ENCODE measurements at places on chromosomes 6 and 20. TPM values are rescaled to one million over a fixed set of nuclear protein-coding genes. Genes with fewer than 3 reads are reported as not detected.

GLP1R gene
- total RNA-seq = not detected

GRCh38 chr6:14710421-14710820, 535.4 kb upstream of the JARID2 start:
- H3K36me3 ChIP-seq = no peaks in the 10 kb centered on the region
- H3K4me3 ChIP-seq = no peak overlapping the region
- H3K4me1 ChIP-seq = peaks cover 16% of the 10 kb centered on the region
- H3K27ac ChIP-seq = no peak overlapping the region
- no peak for DNase-seq

- no peak for DNase-seq
- no peak overlapping the region for H3K27ac ChIP-seq
- H3K36me3 ChIP-seq = peaks cover 20% of the 10 kb centered on the region
- no peaks in the 10 kb centered on the region for H3K27me3 ChIP-seq
Observed at GRCh38 chr6:110976575-110976974, 5.3 kb upstream of the RPF2 start.

- H3K27me3 ChIP-seq = peaks cover 22% of the 10 kb centered on the region
- H3K27ac ChIP-seq = no peak overlapping the region
- H3K4me1 ChIP-seq = peaks cover 8% of the 10 kb centered on the region
- DNase-seq = no peak
Observed at GRCh38 chr20:3251806-3252205, 12.8 kb upstream of the SLC4A11 start.

ZKSCAN3 gene
- total RNA-seq = 4.6 TPM

DNA sequence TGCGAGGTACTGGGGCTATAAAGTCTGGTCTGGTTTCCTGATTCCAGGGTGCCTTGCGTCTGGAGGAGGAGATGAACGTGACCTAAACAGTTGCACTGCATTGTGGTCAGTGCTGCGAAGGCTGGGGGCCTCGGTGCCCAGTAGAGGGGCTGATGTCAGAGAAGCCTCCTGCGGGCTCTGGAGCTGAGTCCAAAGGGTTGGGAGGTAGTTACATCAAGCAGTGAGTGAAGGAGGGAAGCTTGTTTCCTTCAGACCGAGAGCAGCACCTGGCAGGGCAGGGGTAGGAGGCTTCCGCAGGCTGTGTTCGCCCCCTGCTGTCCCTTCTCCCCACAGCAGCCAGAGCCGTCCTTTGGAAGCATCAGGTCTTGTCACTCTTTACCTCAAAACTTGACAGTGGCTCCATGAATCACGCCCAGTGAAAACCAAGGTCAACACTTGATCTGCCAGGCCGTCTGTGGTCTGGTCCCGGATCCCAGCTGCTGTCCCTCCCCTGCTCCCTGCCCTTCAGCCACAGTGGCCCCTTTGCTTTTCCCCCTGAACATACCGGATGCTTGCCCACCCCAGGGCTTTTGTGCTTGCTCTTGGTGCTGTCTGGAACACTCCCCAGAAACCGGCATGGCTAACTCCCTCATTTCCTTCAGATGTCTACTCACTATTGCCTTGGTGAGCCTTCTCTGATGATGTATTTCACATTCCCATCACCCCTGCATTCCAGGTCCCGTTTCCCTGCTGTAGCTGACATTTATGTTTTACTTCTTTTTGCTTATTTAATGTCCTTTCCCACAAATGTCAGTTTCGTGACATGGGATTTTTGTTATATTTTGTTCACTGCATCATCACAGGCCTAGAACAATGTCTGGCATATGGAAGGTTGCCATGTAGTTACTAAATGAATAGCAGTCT, 7.0 kb downstream of the DYNLRB1 start:
- DNase-seq = peak; percentile 63
- no peak overlapping the region for H3K27ac ChIP-seq
- H3K36me3 ChIP-seq = peaks cover 40% of the 10 kb centered on the region
- H3K4me1 ChIP-seq = peaks cover 15% of the 10 kb centered on the region
- H3K4me3 ChIP-seq = no peak overlapping the region
- no peaks in the 10 kb centered on the region for H3K27me3 ChIP-seq

- no peaks in the 10 kb centered on the region for H3K36me3 ChIP-seq
- no peak overlapping the region for H3K27ac ChIP-seq
- no peaks in the 10 kb centered on the region for H3K27me3 ChIP-seq
- H3K4me1 ChIP-seq = peaks cover 5% of the 10 kb centered on the region
Observed at GRCh38 chr20:19549896-19550295, 208.2 kb upstream of the RIN2 start.

GRCh38 chr6:112910256-112910655, 563.1 kb downstream of the RFPL4B start:
- no peaks in the 10 kb centered on the region for H3K36me3 ChIP-seq
- no peak overlapping the region for H3K27ac ChIP-seq
- no peaks in the 10 kb centered on the region for H3K4me1 ChIP-seq

DNA sequence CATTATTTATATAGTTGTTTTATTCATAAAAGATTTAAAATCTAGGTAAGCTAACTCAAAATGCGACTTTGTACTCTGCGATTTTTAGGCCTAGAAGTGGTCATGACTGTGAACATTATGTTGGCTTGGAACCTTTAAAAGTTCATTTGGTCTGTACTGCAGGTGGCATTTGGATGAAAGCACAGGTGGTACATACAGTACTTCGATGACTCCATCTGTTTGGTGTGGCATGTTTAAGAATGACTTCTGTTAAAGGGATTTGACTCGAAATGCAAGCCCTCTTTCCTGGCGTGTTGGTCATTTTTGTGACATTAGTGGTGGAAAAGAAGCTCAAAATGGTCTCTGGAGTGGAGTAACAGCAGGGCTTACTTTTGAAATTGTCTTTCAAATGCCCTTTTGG, 118.1 kb downstream of the UST start:
- no peak for DNase-seq
- H3K4me3 ChIP-seq = no peak overlapping the region
- no peaks in the 10 kb centered on the region for H3K4me1 ChIP-seq
- H3K27me3 ChIP-seq = peaks cover 9% of the 10 kb centered on the region

OSBPL2 gene
- 24.1 TPM for total RNA-seq

NKX2-4 gene
- total RNA-seq = not detected

DNA sequence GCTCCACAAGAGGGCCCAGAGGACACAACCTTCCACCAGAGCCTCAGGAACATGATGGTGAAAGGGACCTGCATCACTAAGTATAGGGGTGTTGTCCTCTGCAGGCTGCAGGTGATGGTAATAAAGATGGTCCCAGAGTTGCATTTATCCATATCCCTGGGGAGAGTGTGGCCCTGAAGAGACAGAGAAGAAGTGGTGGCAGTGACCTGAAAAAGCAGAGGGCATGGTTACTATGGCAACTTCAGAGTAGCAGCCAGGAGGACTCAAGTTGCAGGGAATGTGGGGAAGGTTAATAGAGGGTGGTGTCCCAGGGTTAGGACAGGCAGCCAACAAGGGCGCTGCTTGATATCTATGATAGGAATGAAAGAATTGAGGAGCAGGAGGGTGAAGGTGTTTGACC, 57.1 kb downstream of the HLA-A start:
- peaks cover 8% of the 10 kb centered on the region for H3K4me1 ChIP-seq
- DNase-seq = no peak
- no peaks in the 10 kb centered on the region for H3K36me3 ChIP-seq
- no peak overlapping the region for H3K27ac ChIP-seq
- no peak overlapping the region for H3K4me3 ChIP-seq
- no peaks in the 10 kb centered on the region for H3K27me3 ChIP-seq

SCRT2 gene
- total RNA-seq = not detected

DNA sequence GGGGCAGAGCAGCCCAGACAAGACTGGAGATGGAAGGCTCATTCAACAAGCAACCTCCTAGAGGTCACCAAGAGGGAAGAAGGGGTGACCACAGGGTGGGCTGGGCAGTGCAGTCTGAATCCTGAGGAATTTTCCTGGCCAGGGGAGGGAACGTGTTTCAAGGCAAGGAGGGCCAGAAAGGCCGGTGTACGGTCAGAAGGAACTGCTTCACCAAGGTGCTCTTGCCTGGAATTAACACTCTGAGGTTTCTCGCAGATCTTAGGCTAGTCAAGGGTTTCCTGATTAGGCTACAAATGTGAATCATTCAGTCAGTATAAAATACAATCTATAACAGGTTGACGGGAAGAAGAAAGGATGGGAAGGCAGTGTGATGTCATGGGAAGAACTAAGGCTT, 199.3 kb downstream of the LRFN2 start:
- peak overlapping the region; percentile 36 for H3K27ac ChIP-seq
- DNase-seq = peak; percentile 12
- H3K4me1 ChIP-seq = peaks cover 52% of the 10 kb centered on the region
- H3K27me3 ChIP-seq = peaks cover 2% of the 10 kb centered on the region

- H3K4me1 ChIP-seq = no peaks in the 10 kb centered on the region
- H3K27me3 ChIP-seq = no peaks in the 10 kb centered on the region
- no peak overlapping the region for H3K27ac ChIP-seq
- H3K4me3 ChIP-seq = no peak overlapping the region
- H3K36me3 ChIP-seq = no peaks in the 10 kb centered on the region
- DNase-seq = no peak
Observed at GRCh38 chr6:91506509-91506908, 919.6 kb upstream of the MAP3K7 start.

DNA sequence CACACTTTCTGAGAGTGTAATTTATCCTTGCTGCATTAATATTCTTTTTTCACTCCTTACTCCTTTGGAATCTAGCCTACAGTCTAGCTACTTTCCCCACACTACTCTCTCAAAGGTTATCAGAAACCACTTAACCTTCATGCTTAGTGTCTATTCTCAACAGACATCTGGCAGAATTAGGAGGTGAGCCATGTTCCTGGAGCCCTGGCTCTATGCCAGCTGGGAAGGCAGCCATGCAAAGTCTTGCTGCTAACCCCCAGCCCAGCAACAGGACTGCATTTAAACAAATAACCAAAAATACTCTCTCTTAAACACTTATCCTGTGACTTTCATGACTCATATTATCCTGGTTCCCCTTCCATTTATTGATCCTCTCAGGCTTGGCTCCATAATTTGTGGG, 260.2 kb downstream of the BCKDHB start:
- no peak overlapping the region for H3K27ac ChIP-seq
- no peak for DNase-seq
- H3K4me1 ChIP-seq = no peaks in the 10 kb centered on the region
- no peaks in the 10 kb centered on the region for H3K36me3 ChIP-seq
- no peak overlapping the region for H3K4me3 ChIP-seq

All from activated CD8-positive, alpha-beta T cell treated with anti-CD3 and anti-CD28 coated beads, Interleukin-2, amount 10 ng/mL, durations not matched to agents 7 days and 5 days (primary cell).